Articular chondrocyte of knee joint (primary cell): ENCODE measurements at places on chromosomes 13 and 19. TPM values are rescaled to one million over a fixed set of nuclear protein-coding genes. Genes with fewer than 3 reads are reported as not detected.

Gene DNAAF3
- total RNA-seq = 0.43 and 0.91 TPM in 2 replicates

Gene ATP4A
- not detected in 2 replicates for total RNA-seq

Gene KIR2DL3
- not detected in 2 replicates for total RNA-seq

Gene THSD1
- 22.0 and 34.0 TPM in 2 replicates for total RNA-seq

Gene MAG
- total RNA-seq = not detected in 2 replicates

Gene HRC
- not detected in 2 replicates for total RNA-seq

Gene ZNF776
- total RNA-seq = 14.9 and 17.6 TPM in 2 replicates

Gene PRTN3
- not detected in 2 replicates for total RNA-seq

Gene FREM2
- total RNA-seq = not detected in 2 replicates

Gene CACNG8
- not detected in 2 replicates for total RNA-seq

Gene ERICH6B
- total RNA-seq = not detected in 2 replicates

Gene FCGBP
- total RNA-seq = 0.13 and 0.76 TPM in 2 replicates

Gene FLT1
- total RNA-seq = 0.13 and 0.54 TPM in 2 replicates
